ENCODE measurements at places on chromosomes 16 and 17. TPM values are rescaled to one million over a fixed set of nuclear protein-coding genes. Genes with fewer than 3 reads are reported as not detected.

- no peak for DNase-seq
Observed at GRCh38 chr17:28750178-28751047, 6.6 kb downstream of the TRAF4 start.

- no peak for DNase-seq
Observed at GRCh38 chr16:20884240-20884556, 16.0 kb downstream of the DCUN1D3 start.

DNA sequence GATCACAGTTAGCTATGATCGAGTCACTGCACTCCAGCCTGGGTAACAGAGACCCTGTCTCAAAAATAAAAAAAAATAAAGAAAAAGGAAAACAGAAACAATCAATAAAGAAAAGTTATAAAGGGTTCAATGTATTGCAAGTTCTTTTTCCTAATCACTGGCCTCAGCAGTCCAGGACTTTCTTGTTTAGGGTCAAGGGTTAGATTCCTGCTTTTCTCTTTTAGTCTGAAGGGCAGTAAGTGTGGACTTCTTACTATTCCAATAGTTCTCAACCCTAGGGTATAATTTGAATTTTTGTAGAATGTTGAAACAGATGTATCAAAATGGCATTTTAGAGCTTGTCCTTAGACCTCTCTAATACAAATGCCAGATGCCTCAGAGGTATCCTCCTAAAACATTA is 27.3 kb downstream of the SMYD4 start:
- DNase-seq = no peak

KRTAP4-6 gene
- total RNA-seq = not detected

MYH2 gene
- total RNA-seq = not detected

DNA sequence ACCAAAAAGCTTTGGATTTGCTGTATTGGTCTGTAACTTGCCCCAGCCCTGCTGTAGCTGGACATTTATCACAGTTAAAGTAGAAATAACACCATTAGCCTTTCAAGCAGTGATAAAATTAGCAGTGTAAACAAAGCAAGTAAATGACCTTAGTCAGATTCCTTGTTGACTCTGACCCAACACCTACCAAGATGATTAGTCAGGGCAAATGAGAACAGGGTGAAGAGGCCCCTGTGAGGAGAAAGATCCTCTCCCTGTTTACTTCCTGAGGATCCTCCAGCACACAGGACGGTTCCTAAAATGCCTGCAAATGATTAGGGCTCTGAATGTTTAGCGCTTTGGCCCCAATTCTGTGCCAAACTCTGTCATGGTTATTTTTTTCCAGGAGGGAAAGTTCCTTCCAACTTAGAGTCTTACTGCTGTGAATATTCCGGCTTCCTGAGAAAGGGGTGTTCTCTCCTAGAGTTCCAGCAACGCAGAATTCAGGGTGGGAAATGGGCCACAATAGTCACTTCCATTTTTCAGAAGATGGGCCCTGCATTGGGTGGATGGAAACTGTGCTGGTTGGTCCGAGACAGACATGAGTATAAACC is 259.0 kb upstream of the MYOCD start:
- no peak for DNase-seq

TRIM37 gene
- total RNA-seq = 27.0 TPM

DNA sequence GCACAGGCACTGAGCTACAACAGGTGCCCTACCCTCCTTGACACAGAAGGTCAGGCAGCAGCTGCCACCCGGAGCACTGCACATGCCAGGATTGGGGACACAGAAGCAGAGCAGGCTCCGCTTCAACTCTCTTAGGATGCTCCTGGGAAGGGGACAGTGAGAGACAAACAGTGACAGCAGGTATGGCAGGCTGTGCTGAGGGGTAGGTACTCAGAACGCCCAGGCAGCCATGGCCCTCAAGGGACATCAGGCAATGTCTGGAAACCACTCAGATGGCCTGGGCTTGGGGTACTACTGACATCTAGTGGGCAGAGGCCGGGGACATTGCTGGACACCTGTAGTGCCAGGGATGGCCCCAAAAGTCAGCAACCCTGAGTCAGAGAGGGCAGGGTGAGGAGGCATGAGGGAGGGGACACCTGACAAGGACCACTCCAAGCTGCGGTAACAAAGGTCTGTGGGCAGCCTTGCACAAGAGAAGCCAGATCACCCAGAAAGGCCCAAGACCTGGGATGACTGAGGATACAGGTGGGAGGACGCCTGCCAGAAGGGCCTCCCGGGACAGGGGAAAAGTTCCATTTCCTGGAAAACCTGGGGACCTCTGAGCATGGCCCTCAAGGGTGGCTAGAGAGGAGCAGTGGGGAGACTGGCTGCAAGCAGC is 21.2 kb downstream of the PEMT start:
- no peak for DNase-seq

DNA sequence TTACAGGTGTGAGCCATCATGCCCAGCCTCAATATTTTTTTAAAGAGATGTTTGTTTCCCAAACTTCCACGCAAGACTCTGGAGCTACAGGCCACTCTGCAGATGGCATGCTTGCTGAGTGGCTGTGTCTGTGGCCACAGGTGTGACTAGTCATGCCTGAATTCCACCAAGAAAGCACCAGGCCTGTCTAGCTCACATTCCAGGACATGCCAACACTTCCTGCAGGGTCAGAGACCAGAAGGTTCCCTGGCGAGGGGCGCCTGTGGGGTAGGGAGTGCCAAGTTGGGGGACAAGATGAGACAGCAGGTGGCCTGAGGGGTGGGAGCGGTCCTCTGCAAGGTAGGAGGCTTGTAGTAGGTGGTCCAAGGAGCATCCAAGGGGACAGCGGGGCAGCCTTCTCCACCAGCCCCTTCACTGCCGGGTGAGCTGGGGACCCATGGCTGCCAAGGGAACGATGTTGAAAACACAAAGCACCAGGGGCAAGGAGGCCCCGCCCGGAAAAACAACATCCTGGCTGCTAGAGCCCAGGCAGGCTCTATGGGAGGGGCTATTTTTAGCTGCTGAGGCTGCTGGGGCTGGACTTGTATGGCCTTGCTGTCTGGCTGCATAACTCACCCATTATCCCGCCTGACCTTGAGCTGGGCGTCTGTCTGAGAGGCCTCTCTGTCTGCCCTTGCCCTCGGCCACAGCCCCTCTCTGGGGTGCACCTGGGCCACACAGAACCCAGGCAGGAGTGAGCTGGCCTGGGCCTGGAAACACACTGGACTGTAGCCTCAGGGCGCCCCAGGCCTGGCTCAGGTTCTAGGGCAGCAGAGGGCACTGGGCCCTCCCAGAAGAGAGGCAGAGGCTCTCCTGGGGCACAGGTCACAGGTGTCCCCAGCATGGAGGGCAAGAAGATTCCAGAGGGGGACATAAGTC is 5.7 kb downstream of the TRIM47 start:
- DNase-seq = no peak

- DNase-seq = no peak
Observed at GRCh38 chr16:79284766-79285165, 315.8 kb downstream of the MAF start.

DNA sequence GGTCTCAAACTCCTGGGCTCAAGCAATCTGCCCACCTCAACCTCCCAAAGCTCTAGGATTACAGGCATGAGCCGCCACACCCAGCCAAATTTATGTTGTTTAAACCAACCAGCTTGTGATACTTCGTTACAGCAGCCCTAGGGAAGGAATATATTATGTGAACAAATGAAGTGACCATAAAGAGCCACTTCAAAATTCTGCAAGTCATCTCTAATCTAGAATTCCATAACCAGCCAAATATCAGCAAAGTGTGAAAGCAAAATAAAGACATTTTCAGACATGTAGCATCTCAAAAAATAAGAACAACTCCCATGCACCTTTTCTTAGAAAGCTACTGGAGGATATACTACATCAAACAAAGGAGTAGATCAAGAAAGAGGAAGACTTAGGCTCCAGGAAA is 36.0 kb downstream of the AIPL1 start:
- no peak for DNase-seq

Measured in kidney epithelial cell (primary cell).